K562 (cell line): ENCODE measurements at places on chromosomes 13 and 19. TPM values are rescaled to one million over a fixed set of nuclear protein-coding genes. Genes with fewer than 3 reads are reported as not detected.
A peak's percentile ranks its signal among the peaks of the same experiment; 100 is the strongest.

- peaks cover 65% of the 10 kb centered on the region; the same call in 2 of the 3 replicates for H3K36me3 ChIP-seq
- H3K27ac ChIP-seq = no peak overlapping the region
- no peaks in the 10 kb centered on the region for H3K27me3 ChIP-seq
- DNase-seq = no peak
- H3K4me3 ChIP-seq = no peak overlapping the region
Measured at GRCh38 chr13:113616991-113617749, 32.6 kb downstream of the TFDP1 start.

DNA sequence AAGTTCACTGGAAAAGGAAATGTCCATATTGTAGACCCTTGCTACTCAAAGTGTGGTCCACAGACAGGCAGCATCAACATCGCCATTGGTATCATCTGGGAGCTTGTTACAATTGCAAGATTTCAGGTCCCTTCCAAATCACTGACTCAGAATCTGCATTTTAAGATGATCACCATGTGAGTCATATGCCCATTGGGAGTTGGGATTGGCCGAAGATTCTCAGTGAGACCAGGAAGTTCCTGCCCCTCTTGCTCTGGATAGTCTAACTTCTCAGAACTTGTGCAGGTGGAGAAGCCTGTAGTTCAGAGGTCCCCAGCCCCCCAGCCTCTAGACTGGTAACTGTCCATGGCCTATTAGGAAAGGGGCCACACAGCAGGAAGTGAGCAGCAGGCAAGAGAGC is 48.9 kb upstream of the URAD start:
- no peak overlapping the region for H3K27ac ChIP-seq
- DNase-seq = no peak
- H3K4me3 ChIP-seq = no peak overlapping the region

- no peak for DNase-seq
- H3K36me3 ChIP-seq = no peaks in the 10 kb centered on the region
- no peaks in the 10 kb centered on the region for H3K27me3 ChIP-seq
Measured at GRCh38 chr13:109509154-109509900, 277.1 kb downstream of the IRS2 start.

DNA sequence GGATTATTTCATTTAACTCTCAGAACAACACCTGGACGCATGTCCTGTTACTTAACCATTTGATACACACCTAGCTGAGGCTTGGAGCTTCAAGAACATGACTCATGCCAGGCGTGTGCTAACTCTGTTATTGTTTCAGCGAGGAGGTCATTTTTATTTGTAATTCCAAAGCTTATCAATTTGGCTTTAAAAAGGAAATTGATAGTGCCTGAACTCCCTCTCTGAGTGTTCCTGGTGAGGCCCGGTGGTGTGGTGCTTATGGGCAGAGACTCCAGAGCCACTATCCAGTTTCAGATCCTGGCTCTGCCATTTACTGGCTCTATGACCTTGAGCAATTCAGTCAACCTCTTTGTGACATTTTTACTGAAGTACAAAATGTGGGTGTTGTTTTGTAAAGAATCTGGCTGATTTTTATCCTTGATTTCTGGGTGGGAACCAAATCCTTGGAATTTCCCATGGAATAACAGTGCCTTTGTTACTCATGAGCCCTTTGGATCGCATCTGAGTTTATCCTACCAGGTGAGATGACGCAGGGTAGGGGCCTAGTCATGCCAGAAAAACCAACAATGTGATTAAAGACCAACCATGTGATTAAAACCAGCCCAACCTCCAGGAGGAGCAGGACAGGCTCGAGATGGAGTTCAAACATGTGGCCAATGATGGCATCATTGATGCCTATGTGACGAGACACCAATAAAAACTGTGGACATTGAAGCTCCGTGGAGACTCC is 198.8 kb downstream of the MYO16 start:
- no peak for DNase-seq
- H3K36me3 ChIP-seq = peaks cover 17% of the 10 kb centered on the region; the same call in 1 of the 3 replicates
- H3K4me3 ChIP-seq = no peak overlapping the region
- no peaks in the 10 kb centered on the region for H3K4me1 ChIP-seq
- no peaks in the 10 kb centered on the region for H3K27me3 ChIP-seq

DNA sequence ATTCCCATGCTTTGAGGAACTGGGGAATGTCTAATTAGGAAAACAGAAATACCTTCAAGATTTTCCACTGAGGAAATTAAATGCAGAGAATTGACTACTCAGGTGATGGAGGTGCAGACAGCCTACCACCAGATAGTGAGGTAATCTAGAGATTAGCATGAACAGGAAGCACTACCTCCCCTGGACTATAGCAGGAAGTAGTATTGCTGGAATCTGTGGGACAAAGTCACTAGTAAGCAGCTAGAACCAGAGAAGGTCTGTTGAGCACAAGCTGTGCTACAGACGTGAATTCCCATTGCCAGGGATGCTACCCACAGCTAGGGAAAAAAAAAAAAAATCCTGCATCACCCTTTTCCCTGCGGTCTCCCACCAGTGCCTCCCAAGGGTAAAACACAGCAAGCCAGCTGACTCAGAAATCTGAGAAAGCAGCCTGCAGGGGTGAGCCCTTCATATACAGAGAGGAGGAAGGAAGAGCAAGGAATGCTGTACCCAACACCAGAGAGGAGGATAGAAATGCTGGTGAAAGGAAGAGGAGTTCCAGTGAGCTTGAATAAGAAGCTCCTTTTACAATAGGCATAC is 10.2 kb downstream of the ENOX1 start:
- H3K36me3 ChIP-seq = no peaks in the 10 kb centered on the region
- no peaks in the 10 kb centered on the region for H3K4me1 ChIP-seq
- H3K27ac ChIP-seq = no peak overlapping the region
- H3K27me3 ChIP-seq = no peaks in the 10 kb centered on the region
- H3K4me3 ChIP-seq = no peak overlapping the region
- DNase-seq = no peak

DNA sequence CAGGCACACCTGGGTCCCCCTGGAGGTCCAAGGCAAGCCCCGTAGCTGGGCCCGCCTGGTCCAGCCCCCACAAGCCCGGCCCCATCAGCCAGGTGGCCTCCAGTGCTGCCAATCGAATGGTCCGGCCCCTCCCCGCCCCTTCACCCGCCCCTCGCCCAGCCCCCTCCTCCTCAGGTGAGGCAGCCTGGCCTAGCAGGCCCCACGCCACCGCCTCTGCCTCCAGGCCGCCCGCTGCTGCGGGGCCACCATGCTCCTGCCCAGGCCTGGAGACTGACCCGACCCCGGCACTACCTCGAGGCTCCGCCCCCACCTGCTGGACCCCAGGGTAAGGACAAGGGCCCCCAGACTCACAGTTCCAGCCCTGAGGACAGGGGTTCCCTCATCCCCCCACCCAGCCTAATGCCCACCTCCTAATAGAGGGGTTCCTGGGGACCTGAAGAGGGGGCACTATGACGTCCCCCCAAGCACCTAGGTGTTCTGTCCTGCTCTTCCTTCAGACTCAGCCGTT is at the start of gene HPN:
TSS of gene HPN (plus strand) at position 174 of the 508 bp plus-strand sequence. CDS start 786 bp downstream, outside the sequence.
- DNase-seq = peak; percentile 69
- H3K4me3 ChIP-seq = no peak within 1 kb of the TSS; the same call in 1 of the 2 replicates
- no peaks in the 10 kb centered on the region for H3K27me3 ChIP-seq
- no peaks in the 10 kb centered on the region for H3K36me3 ChIP-seq
- peak within 1 kb of the TSS; percentile 65 for H3K27ac ChIP-seq

GRCh38 chr13:43877766-43878165 is 1.8 kb downstream of the CCDC122 start:
- DNase-seq = no peak
- no peaks in the 10 kb centered on the region for H3K4me1 ChIP-seq
- no peaks in the 10 kb centered on the region for H3K27me3 ChIP-seq
- no peak overlapping the region for H3K4me3 ChIP-seq
- H3K36me3 ChIP-seq = no peaks in the 10 kb centered on the region

DNA sequence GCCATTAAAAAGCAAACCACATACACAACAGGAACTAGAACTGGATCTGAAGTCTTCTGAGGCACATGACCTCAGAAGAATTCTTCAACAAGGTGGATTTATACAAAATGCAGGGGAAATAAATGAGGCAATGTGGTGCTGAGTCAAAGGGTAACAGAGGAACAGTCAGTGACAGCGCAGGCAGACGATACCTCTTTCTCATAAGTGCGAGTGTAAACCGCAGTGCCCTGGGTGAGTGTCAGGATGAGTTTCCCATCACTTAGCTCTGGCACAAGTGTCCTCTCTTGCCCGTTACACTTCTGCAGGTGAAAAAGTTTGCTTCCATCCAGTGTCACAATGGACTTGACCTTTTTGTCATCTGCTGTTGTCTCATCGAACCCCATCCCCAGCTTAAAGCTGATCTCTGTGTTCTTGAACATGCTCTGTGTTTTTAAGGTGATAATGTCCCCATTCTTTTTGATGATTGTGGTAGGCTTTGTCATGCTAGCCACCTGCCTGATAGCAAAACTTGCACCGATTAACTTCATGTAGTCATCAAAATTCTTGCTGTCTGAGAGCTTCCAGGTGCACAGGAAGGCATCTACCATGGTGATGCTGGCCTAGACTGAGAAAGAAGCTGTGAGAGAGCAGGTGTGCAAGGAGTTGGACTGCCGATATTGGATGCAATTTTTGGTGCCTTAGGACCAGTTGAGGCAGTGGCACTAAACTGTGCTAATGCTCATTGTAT is 97.3 kb downstream of the AKAP11 start:
- H3K27ac ChIP-seq = no peak overlapping the region
- H3K27me3 ChIP-seq = no peaks in the 10 kb centered on the region
- no peaks in the 10 kb centered on the region for H3K4me1 ChIP-seq
- no peaks in the 10 kb centered on the region for H3K36me3 ChIP-seq

DNA sequence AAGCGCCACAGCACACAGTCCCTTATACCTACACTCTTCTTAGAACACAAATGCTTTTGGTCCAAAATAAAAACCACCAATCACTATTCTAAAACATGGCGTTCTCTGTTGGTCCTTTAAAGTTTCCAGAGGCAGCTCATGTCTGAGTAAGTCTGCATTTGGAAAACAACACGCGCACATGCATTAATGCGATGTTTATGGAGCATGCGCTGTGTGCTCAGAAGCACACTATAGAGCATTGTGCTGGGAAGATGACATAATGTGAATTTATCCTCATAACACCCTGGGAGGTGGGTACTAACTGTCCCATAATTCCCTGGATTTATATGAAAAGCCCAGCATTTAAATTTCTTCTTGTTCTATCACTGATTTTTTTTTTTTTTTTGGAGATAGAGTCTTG is 10.7 kb downstream of the ZNF682 start:
- no peak overlapping the region for H3K4me3 ChIP-seq
- DNase-seq = no peak
- H3K27ac ChIP-seq = no peak overlapping the region
- no peaks in the 10 kb centered on the region for H3K27me3 ChIP-seq
- H3K36me3 ChIP-seq = no peaks in the 10 kb centered on the region

DNA sequence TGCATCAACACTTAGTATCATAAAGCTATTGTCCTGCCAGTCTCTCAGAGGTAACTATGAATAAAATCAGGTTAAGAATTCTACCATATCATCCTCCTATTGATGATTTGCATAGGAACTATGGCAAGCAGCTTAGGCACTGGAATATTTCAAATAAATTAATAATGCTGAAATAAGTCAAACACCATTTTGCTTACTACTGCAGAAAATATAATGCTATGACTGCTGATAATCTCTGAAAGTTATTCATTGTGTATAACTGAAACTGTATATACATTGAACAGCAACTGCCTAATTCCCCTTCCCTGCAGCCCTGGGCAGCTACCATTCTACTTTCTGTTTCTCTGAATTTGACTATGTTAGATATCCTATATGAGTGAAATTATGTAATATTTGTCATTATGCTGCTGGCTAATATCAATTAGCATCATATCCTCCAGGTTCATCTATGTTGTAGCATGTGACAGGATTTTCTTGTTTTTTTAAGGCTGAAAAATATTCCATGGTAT is 318.8 kb upstream of the SGCG start:
- no peak overlapping the region for H3K27ac ChIP-seq
- H3K36me3 ChIP-seq = no peaks in the 10 kb centered on the region
- no peak for DNase-seq
- no peaks in the 10 kb centered on the region for H3K4me1 ChIP-seq
- no peaks in the 10 kb centered on the region for H3K27me3 ChIP-seq

GRCh38 chr13:88459331-88459730 is 788.2 kb downstream of the SLITRK5 start:
- DNase-seq = no peak
- no peaks in the 10 kb centered on the region for H3K4me1 ChIP-seq

DMKN gene
- 0.53 TPM in 1 of 2 replicates, not detected in the other for total RNA-seq

ADAMTSL5 gene
- 9.4 and 11.6 TPM in 2 replicates for total RNA-seq

CRB3 gene
- total RNA-seq = 0.49 and 0.65 TPM in 2 replicates

MBD3 gene
- total RNA-seq = 114 and 137 TPM in 2 replicates
